Osteocyte (in vitro differentiated cells): ENCODE measurements at places on chromosomes 7 and 10.

GRCh38 chr10:102261196-102261595 is 15.9 kb downstream of the GBF1 start:
- no peak for DNase-seq

GRCh38 chr7:151104411-151105235 is 18.3 kb downstream of the AGAP3 start:
- DNase-seq = no peak

DNA sequence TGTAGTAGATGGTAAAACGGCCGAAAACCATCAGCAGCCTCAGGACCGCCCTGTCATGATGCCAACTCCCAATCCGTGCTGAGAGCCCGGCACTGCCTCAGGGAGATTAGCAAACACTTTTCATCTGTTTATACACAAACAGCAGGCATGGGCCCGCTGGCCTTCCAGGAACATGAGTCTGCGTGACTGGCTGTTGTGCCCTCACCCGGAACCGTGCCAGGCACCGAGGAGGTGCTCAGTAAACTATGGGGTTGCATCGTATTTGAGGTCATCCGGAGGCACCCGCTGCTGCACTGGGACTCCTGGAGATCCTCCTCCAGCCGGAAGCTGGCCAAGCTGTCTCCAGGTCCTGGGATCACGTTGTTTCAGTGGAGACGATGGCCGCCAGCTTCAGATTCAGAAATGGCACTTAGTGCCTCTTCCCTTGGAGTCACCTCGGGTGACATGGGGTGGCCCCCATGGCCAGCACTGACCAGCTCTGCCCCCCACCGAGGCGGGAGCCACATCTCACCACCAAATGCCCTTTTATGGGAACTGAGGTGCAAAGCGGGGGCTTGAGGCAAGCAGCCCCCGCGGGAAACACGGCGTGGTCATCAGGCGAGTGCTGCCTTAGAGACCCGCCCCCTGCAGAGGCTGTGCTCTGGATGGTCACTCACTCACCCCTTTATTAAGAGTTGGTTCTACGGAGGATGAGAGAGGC is 585.9 kb downstream of the PTPRN2 start:
- DNase-seq = no peak

DNA sequence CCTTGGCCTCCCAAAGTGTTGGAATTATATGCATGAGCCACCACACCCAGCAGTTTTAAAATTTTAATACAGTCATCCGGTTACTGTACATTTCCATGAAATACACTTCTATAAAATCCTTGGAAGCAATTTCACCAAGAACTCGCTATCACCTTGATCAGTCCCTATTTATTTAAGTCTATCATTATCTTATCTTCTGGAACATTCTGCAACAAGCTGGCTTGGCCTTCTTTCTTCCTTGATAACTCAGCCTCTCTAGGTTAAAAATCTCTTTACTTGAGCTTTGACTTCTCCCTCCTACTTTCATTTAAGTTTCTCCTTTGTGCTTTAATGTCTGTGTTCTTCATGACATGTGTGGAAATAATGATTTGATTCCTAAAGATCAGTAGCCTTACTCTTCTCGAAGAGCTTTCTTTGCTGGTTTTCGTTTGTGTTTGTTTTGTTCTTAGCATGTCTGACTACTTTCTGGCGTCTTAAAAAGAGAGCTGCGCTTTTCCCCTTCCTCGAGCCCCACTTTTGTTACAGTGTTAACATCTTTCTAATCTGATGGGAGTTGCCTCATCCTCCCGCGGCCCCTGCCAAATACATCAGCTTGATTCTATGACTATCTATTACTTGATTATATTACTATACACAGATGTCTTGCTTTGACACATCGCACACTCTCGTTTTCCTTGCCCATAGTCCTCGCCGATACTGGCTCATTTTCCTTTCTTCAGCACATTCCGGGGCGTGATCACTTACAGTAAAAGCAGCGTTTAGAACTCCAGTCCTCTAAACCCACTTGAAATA is 11.1 kb upstream of the CALML5 start:
- no peak for DNase-seq

DNA sequence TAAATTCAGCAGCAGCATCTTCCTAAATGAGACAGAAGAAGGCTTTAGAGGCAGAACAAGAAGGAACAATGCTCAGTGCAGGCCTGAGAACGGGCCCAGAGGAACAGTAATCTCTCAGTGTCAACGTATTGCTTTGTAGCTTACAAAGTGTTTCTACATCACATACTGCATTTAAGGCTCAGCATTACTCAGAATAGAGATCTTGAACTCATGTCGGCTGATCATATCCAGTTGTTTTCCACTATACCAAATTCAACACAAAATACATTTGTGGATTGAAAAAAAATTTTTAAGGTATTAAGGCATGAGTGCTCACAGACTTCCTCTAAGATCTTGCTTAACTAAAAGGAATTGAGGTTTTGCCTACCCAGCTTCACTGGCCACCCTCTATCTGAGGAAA is 325.1 kb downstream of the HPSE2 start:
- DNase-seq = no peak

DNA sequence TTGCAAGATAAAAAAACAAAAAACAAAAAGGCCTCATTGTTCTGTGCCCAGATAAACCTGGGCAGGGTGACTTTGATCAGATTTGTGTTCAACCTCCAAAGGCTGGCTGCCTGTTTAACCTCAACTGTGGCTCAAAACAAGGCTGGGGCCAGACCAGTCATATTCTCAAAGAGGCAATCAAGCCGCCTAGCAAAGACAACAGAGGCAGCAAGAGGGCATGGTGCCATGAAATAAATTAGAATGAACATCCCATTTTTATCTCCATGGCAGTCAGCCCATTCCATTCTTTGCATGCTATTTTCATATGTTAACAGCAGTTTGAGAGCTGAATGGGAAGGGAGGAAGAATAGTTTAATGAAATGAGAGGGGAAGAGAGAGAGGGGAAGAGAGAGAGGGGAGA is 1150.3 kb downstream of the TYW1 start:
- DNase-seq = no peak

DNA sequence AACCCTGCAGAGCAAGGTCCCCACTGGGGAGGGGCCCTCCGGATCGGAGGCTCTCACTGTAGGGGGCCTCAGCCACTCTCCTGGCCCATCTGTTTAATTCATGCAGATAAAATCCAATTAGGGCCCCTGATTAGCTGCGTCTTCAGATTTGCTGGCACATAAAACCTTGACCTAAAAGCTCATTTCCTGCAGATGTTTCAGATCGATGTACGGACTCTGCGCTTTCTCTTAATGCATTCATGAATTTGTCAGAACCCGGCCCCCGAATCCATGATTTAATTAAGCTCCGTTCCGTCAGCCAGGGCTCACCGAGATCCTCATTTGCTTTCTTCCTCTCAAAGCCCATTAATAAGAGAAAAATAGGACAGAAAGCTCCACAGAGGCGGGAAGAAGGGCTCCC is 40.0 kb upstream of the FOXL3 start:
- DNase-seq = no peak

- peak; percentile 66 for DNase-seq
Observed at GRCh38 chr10:121078036-121078435, 226.9 kb downstream of the WDR11 start.

DNA sequence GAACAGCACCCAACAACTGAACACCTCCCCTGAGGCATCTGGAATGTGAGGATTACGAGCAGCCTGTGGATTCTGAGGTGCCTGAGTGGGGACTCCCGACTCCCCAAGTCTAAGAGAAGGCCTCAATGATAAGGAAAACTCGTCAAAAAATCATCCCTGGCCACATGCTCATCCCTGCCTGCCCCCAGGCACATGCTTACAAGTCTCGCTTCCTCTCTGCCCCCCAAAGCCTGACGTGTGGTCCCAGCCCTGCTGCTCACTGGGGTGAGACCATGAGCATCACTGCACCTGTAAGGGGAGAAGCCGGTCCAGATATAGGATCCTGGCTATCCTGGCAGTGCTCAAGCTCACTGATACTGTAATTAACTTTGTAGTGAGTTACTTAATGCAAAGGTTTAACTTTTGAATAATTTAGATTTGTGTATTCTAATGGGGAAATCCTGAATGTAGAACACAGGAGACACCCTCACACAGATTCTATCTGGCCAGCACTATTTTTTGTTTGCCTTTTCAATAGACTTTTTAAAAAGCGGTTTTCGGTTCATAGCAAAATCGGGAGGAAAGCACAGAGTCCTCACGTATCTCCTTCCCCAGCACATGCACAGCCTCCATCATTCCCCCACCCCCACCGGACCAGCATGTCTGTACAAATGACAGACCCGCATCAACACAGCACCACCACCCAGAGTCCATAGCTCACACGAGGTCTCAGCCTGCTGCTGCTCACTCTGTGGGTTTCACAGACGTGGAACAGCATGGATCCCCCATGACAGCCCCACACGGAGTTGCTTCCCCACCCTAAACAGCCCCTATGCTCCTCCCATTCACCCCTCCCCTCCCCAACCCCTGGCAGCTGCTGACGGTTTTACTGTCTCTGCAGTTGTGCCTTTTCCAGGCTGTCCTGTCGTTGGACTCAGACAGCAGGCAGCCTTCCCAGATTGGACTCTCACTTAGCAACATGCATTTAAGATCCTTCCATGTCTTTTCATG is 167.9 kb downstream of the DIP2C start:
- DNase-seq = no peak

- no peak for DNase-seq
Observed at GRCh38 chr10:124942317-124943169, 620 bp downstream of the ZRANB1 start.

DNA sequence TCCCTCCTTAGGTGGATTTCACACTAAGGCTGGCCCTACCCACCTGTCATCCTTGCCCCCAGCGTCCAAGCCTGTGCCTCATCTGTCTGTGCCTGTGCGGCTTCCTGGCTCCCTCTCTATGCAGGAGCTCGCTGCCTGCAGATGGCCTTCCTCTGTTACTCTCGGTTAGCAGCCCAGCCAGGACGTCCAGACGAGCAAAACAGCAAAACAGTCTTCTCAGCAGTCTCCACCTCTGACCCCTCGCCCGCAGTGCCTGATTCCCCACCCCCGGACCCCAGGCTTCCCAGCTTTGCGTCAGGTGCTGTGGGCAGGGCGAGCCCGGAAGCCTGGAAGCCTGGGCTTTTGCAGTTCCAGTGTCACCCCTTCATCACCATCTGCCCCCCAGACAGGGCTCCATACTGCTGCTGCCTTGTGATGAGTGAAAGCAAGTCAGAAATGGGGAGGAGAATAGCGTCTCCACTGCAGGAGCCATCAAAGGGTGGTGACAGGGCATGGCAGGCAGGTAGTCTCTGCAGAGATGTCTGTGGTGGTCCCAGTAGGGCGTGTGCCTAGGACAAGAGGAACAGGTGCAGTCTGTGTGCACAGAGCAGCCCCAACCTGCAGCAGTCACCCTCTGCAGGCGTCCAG is 88.5 kb downstream of the ADCY1 start:
- DNase-seq = peak; percentile 83

- DNase-seq = peak; percentile 83
Observed at GRCh38 chr10:125003146-125003900, 61.4 kb downstream of the ZRANB1 start.

DNA sequence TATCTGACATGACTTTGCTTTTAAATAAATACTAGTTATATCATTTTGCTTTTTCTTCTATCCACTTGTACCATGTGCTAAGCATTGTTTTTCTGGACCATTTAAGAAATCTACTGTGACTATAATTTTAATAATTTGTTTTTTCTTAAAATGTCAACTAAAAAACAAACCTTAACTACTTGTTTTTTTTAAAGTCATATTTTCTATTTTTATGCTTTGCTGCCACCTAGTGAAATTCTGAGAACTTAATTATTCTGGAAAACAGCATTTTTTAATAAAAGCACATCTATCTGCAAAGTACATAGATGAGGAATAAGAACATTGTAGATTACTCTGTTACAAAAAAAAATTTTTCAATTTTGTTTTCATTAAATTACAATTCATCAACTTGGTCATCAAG is 47.4 kb downstream of the ORC5 start:
- DNase-seq = no peak

DNA sequence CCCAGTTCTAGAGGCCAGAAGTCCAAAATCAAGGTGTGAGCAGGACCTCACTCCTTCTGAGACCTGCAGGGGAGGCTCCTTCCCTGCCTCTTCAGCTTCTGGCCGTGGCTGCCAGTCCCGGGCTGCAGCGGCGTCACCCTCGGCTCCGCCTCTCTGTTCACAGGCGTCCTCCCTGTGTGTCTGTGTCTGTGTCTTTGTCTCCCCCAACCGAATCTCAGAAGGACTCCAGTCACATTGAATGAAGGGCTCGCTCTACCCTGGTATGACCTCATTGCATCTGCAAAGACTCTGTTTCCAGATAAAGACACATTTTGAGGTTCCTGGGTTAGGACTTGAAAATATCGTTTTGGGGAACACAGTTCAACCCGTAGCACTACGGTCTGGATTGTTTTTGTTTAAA is 33.1 kb upstream of the GALNT11 start:
- no peak for DNase-seq

DNA sequence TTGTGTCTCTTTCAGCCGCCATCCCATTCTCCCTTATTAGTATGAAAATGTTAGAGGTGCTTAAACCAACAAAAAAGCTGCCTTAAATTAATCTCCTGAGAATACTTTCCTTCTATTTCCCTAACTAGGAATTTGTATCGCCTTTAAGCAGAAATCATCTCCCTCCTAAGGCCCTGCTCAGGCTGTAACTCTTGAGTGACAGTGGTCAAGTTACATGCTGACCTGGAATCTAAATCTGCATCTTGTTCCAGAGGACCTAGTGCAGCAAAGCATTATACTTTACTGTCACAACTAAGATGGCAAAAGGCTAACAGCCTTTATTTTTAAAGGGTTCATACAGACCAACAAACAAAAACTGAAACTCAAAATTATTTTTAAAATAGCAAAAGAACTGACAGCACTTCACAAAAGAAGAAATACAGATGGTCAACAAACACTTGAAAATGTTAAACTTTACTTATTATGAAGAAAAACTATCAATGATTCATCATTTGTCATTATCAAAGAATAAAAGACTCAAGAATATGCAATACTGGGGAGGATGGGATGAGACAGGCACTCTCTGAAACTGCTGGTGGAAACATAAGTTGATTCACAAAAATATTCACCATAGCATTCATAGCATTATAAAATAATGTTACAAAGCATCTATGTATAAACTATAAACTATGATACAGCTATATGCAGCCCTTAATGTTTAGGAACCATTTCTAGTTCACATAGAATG is 11.0 kb downstream of the CYREN start:
- DNase-seq = no peak

DNA sequence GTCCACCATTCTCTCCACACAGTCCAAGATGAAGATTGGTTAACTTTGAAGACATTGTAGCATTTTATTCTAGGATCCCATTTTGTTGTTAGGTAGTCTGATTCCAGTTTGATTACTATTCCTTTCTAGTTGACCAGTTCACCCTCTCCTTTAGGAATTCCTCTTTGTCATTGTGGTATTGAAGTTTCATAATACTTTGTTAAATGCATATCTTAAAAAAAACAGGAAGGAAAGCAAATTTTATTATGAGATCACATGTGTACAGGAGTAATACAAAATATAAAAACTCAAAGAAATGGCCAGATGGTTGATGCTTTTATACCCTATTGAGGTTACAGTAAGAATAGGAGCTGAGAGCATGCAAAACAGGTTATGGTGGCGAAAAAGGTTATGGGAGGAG is 15.5 kb upstream of the SEMA3C start:
- no peak for DNase-seq

- DNase-seq = no peak
Observed at GRCh38 chr7:41992881-41993867, 243.8 kb downstream of the GLI3 start.
